Sigmoid colon (tissue), 7 donors: ENCODE measurements at places on chromosomes 2 and 18. TPM values are rescaled to one million over a fixed set of nuclear protein-coding genes. Genes with fewer than 3 reads are reported as not detected.

DNA sequence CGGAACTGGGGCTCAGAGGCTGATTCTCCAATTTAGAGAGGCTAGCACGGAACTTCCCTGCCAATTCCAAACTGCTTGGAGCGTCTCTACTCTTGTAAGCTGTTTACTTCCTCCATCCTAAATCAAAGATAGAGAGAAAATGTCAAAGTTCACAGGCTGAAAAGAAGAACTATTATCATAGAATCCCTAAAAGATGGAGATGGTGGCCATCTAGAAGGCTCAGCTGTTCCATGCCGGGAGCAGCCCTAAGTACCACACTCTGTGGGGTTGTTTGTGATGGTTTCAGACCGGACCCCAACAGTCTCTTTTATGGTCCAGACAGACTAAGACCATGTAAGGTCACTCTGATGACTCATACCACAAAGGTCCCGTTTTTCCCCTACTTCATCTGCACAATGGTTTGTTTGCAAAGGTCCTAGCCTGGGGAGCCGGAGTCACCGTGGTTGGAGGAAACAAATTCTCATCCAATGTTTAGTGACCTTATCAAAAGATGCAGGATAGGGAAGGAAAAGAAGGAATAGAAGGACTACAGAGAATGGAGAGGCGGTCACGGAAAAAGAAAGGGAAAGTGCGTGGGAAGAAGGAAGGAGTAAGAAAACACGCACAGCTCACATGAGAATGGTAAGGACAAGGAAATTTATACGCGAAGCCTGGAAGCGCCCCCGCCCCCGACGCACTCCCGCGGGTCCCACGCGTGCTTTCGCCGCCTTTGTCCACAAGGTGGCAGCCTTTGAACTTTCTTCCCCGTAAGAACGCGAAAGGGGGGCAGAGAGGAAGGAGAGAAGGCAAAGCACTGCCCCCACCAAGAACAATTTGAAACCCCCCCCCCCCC, 453 bp upstream of the ANTXR1 start:
- peak; percentile 84 for DNase-seq

Gene BOLL
- total RNA-seq = not detected

Gene TUBA3E
- total RNA-seq = not detected

- no peak for DNase-seq
Measured at GRCh38 chr18:36537289-36537688, 239.8 kb downstream of the FHOD3 start.

- DNase-seq = no peak
Measured at GRCh38 chr2:147025646-147026585, 818.9 kb upstream of the ACVR2A start.

Gene CCDC148
- total RNA-seq = 0.83 TPM

Gene MYCN
- total RNA-seq = 0.71 TPM

DNA sequence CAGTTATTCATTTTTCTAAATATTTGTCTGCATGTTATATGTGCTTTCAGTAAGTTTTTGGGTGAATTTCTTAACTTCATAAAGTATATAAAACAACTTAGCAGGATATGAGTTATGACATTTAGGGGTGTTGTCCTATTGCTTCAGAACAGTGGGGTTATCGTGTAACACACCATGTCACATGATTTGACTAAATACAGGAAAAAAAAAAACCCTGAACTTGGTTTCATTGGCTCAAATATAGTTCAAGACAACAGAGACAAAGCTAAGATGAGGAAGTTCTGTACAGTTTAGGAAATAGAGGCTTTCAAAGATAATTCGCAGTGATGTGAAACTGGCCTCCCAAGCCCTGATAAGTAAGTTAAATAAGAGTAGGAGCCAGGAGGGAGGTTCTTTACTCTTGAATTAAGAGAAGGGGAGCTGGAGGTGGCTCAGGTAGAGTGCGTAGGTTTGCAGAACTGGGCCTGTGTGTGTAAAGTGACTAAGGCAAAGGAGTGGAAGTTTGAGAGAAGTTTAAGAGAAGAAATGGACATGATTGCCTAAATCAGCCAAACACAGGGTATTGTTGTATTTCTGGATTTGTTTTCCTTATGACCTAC, 53.9 kb downstream of the LIMS1 start:
- DNase-seq = no peak

- no peak for DNase-seq
Measured at GRCh38 chr2:205988274-205988673, 97.7 kb downstream of the INO80D start.

DNA sequence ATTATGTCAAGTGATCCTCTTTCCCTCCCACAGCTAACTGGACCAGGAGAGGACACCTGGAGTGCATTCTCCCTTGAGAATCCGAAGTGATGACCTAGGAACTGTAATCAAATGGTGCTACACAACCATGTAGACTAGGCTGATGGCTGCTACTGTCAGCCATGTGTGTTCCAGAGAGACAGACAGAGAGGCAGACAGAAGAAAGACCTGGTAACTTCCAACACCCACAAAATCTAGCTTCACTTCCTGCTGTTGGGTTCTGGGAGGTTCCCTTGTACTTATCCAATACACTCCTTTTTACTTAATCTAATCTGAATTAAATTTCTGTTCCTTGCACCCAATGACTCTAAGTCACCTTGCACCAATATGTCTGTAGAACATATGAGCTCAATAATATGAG, 72.3 kb downstream of the AAK1 start:
- no peak for DNase-seq

- no peak for DNase-seq
Measured at GRCh38 chr18:44582456-44582855, 98.2 kb upstream of the SETBP1 start.

GRCh38 chr2:226073496-226074160, 674.1 kb downstream of the NYAP2 start:
- DNase-seq = no peak

DNA sequence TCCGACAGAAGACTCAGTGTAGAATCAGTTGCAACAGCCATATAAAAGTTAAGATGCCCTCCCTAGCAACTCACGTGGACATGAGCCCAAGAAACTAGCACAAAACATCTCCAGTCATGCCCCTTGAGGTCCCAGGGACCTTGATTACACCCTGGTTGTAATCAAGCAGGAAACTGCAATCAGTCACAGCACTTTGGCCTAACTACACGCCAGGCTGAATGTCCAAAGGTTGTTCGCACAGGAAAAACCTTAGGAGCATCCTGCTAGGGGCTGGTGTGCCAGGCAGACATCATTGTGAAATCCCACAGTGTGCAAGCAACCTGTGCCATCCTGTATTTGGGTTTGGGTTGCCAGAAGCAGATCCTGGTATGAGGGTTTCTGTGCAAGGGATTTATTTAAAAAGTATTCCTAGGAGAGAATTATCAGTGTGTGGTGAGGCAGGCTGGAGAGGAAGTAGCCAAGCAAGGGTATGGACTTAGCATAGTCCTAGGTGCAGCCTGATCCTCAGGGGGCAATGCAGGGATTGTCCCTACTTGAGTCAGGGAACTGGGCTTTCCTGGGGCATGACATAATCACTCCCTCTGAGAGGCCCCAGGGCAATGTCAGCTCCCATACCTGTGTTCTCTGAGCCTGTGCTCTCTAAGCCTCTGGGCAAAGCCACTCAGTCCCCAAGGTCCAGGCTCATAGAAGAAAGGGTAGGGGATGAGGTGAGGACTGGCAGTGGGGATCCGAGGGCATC, 17.8 kb upstream of the SULT1C2 start:
- no peak for DNase-seq

DNA sequence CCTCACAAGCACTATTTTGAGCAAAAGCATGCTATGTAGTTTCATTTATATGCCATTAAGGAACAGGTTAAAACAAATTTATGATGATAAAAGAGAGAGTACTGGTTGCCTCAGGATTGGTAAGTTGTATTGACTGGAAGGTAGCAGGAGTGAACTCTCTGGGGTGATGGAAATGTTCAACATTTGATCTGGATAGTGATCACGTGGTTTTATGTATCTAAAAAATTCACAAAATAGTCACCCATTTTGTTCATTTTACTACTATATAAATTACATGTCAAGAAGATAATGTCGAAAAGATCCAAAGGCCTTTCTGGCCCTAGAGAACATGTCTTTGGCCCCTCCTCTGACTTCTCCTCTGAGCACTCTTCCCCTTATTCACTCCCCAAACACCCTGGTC, 10.4 kb upstream of the RAPGEF4 start:
- DNase-seq = no peak
